ENCODE measurements at places on chromosomes 12 and 14. TPM values are rescaled to one million over a fixed set of nuclear protein-coding genes. Genes with fewer than 3 reads are reported as not detected.

- DNase-seq, result peak; percentile 14
Observed at GRCh38 chr12:14138495-14138894, 157.1 kb upstream of the GRIN2B start.

DNA sequence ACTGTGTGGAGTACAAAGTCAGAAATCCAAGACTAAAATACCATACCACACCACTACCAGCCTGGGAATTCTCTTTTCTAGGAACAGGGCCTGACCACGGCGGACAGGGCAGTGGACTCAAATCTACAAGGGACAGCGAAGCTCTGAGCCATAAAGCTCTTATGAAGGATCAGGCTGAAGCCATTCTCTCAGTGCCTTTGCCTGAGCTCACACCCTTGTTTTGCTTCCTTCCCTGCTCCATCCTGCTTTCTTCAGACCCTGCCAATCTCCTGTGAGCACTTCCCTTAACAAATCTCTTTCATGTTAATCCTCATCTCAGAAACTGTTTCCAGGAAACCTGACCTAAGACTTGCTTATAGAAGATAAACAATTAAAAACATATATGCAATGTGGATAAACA lies 398.5 kb downstream of the MDGA2 start:
- no peak for DNase-seq

- DNase-seq, result no peak
Observed at GRCh38 chr14:58815794-58816193, 178.0 kb downstream of the DACT1 start.

The FGF6 gene
- not detected for polyA plus RNA-seq

DNA sequence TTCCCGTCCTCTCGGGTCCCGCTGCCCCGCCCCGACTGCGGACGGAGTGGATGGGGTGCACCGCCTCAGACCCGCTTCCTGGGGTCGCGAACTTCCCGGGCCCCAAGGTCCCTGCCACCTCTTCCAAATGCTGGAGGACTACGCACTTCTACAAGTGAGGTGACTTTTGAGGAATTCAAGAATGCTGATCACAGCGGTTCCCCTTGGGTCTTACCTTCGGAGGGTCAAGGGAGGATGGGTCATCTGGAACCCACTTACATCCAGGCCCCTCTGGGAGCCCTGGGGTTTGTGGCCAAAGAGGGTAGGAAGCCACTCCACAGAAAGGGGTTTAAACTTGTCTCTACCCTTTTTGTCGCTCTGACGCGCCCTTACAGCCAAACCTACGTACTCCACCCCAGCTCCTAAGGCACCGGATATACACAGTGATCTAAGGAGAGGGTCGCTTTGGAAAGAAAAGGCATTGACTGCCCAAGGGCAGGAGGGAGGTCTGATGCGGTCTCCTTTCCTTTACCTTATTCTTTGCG lies 532 bp upstream of the PRKD1 start:
- DNase-seq, result no peak

The ERBB3 gene
- 31.5 TPM for polyA plus RNA-seq

The CLEC14A gene
- polyA plus RNA-seq, result 22.4 TPM

GRCh38 chr14:59277659-59278058 lies 89.2 kb downstream of the DAAM1 start:
- DNase-seq, result no peak

The CACNA2D4 gene
- polyA plus RNA-seq, result 2.5 TPM

GRCh38 chr14:101774814-101775213 lies 13.3 kb downstream of the PPP2R5C start:
- no peak for DNase-seq

- peak; percentile 84 for DNase-seq
Observed at GRCh38 chr12:1740161-1740948, 49.5 kb downstream of the ADIPOR2 start.

- DNase-seq, result no peak
Observed at GRCh38 chr12:54967461-54967860, 17.1 kb downstream of the TESPA1 start.

The TAS2R31 gene
- polyA plus RNA-seq, result not detected

The TMEM253 gene
- 0.43 TPM for polyA plus RNA-seq

DNA sequence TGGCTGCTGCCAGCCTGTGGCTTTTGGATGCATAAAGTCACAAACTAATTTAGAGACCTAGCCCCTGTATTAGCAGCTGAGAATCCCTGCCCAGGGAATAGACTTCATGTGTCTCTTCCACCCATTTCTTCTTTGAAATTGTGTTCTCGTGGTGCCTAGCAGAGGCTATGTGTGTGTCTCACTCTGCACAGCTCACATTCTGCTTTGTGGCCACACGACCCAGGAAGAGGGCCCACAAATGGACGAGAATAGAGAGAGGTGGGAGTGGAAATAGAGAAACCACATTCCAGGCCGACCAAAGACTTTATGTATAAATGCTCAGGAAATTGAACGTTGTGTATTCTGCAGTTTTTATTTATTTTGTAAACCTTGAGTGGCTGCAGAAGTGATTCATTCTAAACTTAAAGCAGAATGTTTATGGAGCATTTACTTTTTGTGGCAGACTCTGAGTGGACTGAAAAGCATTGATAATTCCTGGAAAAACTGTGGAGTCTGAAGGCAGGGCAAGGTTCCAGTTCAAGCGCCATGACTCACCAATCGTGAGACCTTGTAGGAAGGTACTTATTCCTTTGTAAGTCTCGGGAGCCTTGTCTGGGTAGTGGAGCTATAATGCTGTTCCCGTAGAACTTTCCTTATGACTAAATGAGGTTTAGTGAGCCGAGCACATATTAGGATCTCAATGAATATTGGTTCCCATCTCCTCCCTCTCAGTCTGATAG lies 9.1 kb downstream of the B4GALNT3 start:
- no peak for DNase-seq

The PAX9 gene
- polyA plus RNA-seq, result not detected

The SPIC gene
- polyA plus RNA-seq, result not detected

DNA sequence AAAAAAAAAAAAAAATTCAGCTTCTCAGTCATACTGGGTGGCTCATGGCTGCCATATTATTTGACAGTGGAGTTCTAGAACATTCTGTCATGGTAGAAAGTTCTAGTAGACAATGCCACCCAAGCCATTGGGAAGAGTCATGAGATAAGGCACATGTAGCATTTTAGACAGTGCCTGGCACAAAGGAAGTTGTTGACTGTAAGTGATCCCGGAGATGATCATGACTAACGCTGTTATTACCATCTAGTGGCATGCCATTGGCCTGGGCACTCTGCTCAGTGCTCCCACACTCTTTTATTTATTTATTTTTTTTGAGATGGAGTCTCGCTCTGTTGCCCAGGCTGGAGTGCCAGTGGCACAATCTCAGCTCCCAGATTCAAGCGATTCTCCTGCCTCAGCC lies 80.4 kb downstream of the FOXN4 start:
- no peak for DNase-seq

Data from kidney (tissue), 22 donors.